ENCODE measurements at places on chromosomes 6 and 20.

DNA sequence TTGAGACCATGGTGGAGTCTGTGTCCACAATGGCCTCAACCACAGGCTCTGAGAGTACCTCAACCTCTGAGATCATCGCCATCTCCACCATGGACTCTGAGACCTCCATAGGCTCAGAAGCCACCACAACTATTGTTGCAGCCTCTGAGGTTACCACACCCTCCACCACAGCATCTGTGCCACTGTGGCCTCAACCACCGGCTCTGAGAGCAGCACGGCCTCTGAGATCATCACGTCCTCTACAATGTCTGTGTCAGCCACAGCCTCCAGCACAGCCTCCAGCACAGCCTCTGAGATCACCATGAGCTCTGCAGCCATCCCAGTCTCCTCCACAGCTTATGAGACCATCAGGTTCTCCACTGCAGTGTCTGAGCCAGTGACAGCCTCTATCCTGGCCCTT lies 19.4 kb upstream of the MUC21 start:
- DNase-seq: no peak

DNA sequence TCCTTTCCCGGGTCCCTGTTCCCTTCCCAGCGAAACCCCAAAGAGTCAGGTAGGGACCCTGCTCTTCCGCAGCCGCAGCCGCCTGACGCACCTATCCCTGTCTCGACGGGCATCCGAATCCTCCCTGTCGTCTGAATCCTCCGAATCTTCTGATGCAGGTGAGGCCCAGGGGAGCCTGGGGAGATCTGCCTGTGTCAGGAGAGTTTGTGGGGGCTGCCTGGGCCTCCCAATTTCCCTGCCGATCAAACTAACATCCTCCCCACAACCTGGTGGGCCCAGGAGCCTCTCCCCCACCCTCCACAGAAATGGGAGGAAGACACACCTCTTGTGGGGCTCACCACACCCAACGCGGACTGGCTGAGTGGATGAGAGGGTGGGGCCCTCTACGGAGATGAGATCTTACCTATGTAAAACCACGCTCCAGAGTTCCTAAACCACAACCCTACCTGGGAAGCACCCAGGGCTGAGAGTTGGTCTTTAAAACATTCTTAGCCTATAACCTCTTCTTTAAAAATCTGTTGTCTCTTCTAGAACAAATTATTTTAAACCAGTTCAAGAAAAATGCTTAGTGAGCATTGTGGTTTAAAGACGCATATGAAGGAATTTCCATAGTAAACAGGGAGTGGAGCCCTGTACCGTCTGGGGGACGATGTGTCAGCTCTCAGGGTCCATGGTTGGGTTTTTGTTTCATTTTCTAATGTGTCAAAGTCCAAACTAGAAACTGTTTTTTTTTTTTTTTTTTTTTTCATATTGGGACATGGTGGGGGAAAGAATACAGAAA lies 1.7 kb downstream of the CDC25B start:
- DNase-seq: no peak

DNA sequence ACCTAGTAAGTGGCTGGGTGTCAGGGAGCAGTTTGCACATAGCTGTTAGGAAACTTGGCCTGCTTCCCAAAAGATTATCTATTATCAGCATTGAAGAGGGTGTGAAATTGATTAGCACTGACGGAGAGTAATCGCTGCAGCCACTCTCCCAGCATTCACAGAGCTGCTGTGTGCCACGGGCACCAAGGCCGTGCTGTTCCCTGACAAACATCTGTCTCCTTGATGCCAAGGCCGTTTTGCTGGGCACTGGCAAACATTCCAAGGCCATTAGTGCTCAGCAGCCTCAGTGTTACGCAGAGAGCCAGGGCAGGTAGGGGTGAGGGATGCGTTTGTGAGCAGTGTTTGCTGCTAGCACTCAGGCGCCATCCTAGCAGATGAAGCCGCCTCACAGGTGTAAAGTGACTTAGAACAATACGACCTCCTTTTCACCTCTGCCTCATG lies 57.7 kb upstream of the VSTM2L start:
- DNase-seq: no peak

GRCh38 chr20:45470937-45471336 lies 1.4 kb downstream of the WFDC2 start:
- DNase-seq: no peak

- DNase-seq: no peak
Observed at GRCh38 chr6:138815797-138816528, 20.1 kb downstream of the ECT2L start.

GRCh38 chr6:73308712-73309534 lies 45.2 kb downstream of the DPPA5 start:
- no peak for DNase-seq

DNA sequence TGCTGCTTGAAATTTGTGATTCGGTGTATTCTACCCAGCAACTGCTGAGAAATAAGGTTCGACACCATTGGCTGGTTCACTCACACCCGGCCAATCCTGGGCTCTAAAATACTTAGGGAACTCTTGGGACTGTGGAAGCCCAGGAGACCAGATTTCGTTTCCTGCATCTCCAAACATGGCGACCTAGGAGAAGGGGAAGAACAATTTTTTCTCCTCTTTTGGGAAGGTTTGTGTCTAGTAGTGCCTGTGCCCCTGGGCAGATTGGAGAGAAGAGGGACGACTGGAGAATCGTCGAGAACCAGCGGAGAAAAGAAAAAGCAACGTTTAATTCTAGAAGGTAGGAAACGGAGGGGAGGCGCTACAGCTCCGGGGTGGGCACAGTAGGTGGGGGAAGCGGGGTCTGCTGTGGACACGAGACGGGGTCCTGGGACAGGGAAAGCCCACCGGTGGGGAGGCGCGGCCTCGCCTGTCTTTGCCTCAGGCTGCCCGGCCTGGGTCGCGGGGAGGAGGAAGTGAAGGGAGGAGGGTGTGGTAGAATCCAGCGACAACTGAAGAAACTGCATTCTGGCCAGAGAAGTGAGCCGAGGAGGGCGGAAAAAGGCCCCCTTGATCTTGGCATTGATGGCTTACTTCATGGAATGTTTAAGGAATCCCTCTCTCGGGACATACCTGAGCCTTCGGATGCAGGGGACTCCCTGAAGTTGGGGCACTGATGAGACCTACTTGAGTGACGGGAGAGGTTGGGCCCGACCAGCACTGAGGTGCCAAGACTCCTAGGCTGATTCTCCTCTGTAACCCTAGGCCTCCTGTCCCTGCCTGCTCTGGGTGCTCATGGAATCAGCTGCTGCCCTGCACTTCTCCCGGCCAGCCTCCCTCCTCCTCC lies at the start of gene BTN2A1:
Gene BTN2A1 (plus strand): TSS at position 150 of the 883 bp plus-strand sequence. CDS start 682 bp downstream, at position 832.
- DNase-seq: peak; percentile 42

DNA sequence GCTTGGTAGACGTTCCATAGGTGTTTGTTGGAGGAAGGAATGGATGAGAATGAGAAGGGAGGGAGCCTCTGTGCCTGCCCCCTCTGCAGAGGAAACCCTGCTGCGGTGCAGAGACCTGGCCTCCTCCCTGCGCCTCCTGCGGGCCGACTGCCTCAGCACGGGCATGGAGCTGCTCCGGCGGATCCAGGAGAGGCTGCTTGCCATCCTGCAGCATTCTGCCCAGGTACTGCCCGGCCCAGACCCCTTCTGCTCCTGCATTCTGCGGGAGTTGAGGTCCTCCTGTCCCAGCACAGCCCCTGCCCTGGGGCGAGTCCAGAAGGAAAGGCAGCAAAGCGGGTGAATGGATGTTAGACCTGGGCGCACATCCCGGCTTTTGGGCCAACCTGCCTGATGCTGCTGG lies 6.1 kb downstream of the DNPH1 start:
- no peak for DNase-seq

- DNase-seq: no peak
Observed at GRCh38 chr6:78810146-78810545, 57.2 kb upstream of the IRAK1BP1 start.

DNA sequence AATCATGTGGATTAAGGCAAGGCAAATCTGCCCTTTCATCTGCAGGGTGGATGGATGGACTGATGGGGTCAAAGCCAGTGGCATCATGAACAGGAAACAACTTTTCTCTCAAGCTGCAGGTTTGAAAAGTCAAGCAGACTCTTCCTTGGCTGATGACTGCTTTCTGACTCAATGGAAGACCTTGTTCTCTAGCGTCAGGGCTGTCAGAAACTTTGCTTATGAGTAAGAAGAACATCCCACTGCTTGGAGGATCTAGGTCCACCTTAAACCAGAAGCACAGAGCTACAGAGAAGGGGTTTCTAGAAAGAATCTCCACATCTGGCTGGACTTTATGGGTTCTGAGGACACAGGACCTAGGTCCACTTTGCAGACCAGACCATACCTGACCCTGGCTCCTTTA lies 36.3 kb upstream of the CST5 start:
- no peak for DNase-seq

DNA sequence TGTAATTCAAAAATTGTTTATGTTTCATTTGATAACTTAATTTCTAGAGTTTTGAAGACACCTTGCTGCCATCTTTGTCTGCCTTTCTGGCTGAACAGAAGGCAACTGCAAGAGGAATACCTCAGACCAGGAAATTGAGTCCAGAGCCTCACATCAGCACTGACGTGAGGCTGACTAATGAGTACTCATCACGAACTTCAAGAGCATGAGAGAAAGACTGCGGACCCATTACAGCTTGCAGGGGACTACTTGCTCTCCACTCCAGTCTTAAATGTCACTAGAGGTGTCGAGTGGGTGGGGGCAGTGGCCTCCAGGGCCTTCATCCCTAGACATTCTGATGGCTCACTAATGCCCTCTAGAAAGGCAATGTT lies 109.5 kb upstream of the SSTR4 start:
- DNase-seq: no peak

- peak; percentile 71 for DNase-seq
Observed at GRCh38 chr6:2634139-2634964, 116.4 kb downstream of the MYLK4 start.

DNA sequence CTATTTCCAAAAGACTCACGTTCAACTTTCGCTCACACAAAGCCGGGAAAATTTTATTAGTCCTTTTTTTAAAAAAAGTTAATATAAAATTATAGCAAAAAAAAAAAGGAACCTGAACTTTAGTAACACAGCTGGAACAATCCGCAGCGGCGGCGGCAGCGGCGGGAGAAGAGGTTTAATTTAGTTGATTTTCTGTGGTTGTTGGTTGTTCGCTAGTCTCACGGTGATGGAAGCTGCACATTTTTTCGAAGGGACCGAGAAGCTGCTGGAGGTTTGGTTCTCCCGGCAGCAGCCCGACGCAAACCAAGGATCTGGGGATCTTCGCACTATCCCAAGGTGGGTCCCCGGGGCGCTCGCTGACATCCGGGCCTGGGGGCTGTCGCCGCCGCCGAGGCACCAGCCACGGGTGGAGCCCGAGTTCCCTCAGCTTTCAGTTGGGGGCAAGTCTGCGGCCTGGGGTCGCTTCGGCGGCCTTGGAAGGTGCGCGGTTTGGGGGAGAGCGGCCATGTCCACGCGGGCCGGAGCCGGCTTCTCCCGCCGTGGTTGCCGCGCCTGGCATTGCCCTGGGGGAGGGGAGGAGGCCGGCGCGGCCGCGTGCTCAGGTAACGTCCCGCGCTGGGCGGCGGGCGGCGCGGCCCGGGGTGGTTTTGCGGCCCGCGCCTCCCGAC lies 429 bp downstream of the AMD1 start:
- peak; percentile 19 for DNase-seq

GRCh38 chr6:128694303-128695009 lies 174.1 kb upstream of the PTPRK start:
- no peak for DNase-seq

GRCh38 chr6:74782346-74782745 lies 423.5 kb downstream of the COL12A1 start:
- DNase-seq: no peak

DNA sequence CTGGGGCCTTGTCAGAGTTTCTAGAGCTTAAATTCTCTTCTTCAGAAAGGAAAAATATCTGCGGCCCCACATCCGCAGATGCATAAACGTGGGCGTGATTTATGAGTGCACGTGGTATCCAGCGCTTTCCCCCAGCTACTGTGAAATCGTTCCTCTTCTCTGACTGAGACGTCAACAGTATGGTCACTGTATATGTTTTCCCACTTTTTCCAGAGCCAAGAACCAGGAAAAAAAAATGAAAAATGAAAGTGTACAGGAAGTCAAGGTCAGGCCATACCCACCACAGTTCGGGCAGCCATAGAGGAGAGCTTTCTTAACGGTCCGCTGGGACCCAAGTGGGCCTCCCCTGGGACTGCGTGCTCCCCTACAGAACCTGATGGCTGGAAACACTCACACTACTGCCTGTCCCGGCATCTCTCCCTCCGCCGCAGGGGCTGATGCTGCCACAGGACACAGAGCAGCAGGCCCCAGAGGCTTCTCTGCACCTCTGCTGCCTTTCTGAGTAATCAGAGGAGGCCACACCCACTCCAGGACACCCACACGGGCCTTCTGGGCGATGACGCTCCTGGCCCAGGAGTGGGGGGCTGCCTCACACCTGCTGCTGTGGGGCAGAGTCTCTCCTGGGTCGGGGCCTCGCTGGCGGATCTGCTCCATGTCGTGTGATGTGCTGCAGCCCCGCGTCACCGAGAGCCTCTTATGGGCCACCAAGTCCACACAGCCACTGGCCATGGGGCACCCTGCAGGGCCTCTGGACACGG lies 16.4 kb upstream of the STX16 start:
- DNase-seq: no peak

GRCh38 chr6:44498436-44498835 lies 110.9 kb downstream of the CDC5L start:
- DNase-seq: no peak

- DNase-seq: no peak
Observed at GRCh38 chr20:47775841-47776240, 9.4 kb downstream of the SULF2 start.

GRCh38 chr6:7165002-7165889 lies 57.5 kb downstream of the RREB1 start:
- DNase-seq: no peak

DNA sequence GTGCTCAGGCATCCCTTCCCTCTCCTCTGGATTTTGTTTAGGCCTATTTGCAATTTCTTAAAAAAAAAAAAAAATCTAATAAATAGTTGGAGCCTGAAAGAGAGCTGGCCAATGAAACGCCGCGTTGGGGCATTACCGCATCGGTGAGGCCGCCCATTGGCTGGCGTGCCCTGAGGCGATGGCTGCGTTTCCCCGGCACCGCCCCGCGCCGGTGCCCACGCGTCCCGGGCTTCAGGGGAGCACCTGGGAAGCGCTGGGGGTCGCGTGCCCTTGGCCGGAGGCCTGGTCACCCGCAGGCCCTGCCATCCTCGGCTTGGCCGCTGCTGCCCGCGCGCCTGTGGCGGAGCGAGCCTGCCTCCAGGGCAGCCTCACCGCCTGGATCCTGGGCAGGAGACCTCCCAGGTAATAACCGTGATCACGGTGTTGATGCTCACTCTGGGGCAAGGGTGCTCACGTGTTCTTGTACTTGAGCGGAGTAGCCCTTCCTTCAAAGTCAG lies 155.4 kb downstream of the NRN1 start:
- peak; percentile 38 for DNase-seq

- DNase-seq: no peak
Observed at GRCh38 chr20:19981031-19981451, 36.1 kb upstream of the NAA20 start.

DNA sequence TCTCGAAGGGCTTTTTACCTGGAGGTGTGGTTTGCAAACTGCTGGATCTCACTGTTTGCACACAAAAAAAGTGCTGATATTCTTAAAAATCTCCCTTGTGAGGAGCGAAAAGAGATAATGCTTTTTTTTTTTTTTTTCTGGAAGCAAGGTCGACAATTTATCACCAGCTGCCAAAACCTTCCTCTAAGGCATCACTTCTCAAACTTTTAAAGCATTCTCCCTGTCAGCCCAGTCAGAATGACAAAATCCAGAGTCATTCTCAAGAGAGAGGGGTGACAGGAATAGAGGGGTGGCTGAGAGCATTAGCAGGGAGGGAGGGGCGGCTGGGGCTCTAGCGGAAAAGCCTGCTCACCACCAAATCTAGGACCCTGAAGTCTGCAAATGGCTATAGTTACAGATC lies 137.2 kb upstream of the ARMC2 start:
- DNase-seq: no peak
